H7 (cell line): ENCODE measurements at places on chromosomes 11 and 22. TPM values are rescaled to one million over a fixed set of nuclear protein-coding genes. Genes with fewer than 3 reads are reported as not detected.

The ART5 gene
- total RNA-seq, result 6.5 and 15.0 TPM in 2 replicates

The C22orf15 gene
- total RNA-seq, result 1.8 and 3.7 TPM in 2 replicates

The MS4A6A gene
- not detected in 2 replicates for total RNA-seq

The SCGB1D2 gene
- total RNA-seq, result not detected in 2 replicates

The LRRC51 gene
- 4.2 and 6.7 TPM in 2 replicates for total RNA-seq

The MCHR1 gene
- 2.8 and 4.8 TPM in 2 replicates for total RNA-seq

The MRGPRX3 gene
- not detected in 2 replicates for total RNA-seq
